Adipocyte (in vitro differentiated cells): ENCODE measurements at places on chromosomes 1 and 21.

GRCh38 chr1:11339346-11340232 lies 66.6 kb downstream of the UBIAD1 start:
- DNase-seq: peak; percentile 28

- no peak for DNase-seq
These were observed 259.8 kb upstream of the CAMK1G start for GRCh38 chr1:209323743-209324142.

DNA sequence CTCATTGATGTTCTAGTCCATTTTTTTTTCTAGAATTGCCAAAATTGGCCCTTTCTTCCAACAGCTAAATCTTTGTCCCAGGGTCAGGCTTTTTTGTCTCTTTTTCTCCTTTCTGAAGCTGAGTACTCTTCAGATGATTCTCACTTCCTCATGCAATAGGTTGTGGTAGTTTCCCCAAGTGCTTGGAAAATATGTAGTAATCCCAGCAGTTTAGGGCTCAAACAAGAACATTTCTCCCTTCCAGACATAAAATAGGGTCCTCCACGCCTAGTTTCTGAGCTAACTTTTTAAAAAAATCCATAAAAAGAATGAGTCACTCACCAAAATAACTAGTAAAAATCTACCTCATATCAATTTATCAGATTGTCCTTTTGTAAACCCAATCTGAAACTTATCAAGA lies 10.0 kb upstream of the MCOLN3 start:
- no peak for DNase-seq

DNA sequence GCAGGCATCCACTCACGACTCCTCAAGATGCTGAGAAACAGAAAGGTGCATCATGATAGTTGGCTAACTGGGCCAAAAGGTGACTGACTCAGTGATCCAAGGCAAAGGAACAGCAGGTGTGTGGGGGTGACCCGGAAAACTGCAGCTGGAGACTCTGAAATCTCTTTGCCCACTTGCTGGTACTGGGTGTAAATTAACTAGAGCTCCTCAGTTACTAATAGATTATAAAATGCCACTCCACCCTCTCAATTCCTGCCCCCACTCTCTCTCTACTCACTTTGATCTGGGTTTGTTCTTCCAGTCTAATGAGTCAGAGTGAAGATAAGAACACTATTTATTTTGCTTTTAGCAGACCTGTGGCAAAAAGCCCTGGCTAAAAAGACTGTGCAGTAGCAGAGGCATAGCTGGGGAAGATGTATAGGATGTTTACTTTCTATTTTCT lies 7.2 kb upstream of the PIGC start:
- peak; percentile 48 for DNase-seq

GRCh38 chr1:5826601-5827000 lies 165.6 kb downstream of the NPHP4 start:
- no peak for DNase-seq

DNA sequence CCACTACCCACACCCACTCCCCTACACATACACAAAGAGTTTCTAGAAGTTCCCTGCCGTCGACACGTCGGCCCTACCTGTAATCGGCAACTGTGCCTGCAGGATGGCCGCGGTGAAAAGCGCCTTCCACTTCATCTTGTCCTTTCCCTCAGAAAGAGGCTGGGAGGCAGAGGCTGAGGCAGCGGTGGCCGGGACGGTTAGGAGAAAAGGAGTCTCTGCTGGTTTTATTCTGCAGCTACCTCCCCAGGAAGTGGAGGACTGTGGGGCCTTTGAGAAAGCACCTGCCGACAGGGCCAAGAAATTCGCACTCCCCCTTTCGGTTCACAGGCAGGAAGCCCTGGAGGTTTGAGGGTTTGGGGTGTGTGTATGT lies at the start of gene CD247:
Gene CD247 (minus strand): TSS at position 199 of the 370 bp plus-strand sequence. CDS start 64 bp downstream, at position 135.
- DNase-seq: no peak

GRCh38 chr1:162079030-162079429 lies 9.5 kb downstream of the NOS1AP start:
- no peak for DNase-seq

DNA sequence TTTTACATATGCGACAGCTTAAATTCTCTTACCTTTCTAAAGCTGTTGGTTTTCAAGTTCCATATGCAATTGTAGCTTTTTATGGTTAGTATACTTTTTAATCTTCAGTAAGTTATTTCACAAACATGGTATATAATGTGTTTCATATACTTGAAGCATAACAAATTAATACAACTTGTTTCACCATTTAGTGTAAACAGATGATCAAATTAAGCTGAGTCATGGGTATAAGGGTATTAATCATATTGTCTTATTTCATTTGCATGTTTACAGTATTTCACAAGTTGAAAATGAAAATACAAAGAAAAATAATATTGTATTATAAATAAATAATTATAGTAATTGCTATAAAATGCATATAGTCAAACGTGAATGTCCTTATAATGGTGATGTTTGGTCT lies 92.1 kb downstream of the PTPRC start:
- no peak for DNase-seq

DNA sequence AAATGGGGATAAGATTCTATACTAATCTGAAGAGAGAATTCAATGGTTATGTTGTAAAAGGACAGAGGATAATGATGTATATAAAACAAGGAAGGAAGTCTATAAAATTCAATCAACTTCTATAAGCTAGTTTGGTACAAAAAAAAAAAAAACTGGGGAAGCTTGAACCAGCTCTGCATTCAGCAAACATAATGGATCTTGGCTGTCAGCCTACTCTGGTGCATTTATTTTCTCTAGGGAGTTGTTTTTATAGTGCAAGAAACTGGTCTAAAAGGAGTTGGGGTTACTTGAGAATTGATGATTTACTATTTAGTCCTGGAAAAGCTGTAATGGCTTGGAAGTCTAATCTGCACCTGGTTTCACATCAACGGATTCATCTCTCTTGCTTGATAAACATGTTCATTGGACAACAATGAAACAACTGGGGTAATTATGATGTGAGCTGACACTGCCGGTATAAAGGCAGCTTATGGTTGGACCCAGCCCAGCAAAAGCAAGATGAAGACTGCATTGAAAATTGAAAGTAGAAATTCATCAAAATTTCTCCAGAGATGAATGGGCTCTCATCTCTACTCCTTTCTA lies 199.4 kb upstream of the NRIP1 start:
- DNase-seq: no peak

DNA sequence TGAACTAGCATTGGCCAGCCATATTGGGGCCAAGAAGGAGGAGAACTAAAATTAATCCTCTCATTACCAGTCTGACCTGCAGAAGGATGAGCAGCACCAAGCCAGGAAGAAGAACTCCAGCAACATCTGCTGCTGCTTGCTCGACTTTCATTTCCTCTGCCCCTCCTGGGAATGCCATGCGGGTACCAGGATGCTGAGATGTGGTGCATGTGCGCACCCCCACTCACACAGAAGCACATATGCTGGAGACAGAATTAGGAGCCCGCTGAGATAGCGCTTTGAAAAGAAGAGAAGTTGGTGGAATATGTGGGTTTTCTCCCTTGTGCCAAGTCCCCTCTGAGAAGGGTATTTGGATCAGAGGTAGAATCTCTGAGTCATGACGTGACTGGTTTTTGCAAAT lies 70.4 kb downstream of the PLXNA2 start:
- DNase-seq: no peak
